ENCODE measurements at places on chromosomes 1 and 21.

GRCh38 chr1:237774246-237774645 is 116.5 kb downstream of the ZP4 start:
- DNase-seq, result no peak

DNA sequence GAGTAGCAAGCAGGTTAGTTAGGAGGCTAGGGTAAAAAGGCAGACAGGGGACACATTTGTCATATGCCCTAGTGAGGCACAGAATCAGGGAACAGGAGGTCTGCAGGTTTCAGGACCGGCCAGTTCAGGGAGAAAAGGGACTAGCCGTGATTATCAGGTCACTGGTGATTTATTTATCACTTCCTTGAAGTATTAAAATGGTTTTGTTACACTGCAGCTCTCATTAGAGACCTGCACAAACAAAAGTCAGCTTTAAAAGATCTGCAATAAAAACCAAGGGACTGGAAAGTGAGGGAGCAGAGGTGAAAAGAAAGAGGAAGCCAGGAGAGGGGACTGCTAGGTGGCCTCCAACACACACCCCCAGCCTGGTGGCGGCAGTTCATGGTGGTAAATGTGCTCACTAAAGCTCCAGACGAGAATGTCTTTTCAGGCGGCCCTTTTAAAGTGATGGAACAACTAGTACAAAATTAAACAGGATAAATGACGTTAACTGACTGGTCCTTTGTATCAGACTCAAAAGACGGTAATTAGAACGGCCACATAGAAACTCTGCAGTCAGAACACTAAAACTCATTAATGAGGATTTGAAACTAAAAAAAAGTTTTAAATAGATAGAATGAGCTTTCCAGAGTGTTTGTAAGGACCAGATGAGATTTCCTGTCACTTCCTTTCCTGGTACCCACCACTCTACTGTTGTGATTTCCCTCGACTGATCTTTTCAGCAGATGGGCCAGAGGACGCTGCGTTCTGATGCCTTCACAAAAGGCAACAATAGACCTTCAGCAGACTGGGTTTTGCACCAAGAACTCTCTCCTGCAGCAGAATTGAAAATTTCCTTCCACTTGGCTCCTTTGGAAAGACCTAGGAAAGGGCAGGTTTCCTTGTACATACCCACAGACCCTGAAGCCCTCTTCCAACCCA is 136.8 kb downstream of the NTPCR start:
- DNase-seq, result no peak

DNA sequence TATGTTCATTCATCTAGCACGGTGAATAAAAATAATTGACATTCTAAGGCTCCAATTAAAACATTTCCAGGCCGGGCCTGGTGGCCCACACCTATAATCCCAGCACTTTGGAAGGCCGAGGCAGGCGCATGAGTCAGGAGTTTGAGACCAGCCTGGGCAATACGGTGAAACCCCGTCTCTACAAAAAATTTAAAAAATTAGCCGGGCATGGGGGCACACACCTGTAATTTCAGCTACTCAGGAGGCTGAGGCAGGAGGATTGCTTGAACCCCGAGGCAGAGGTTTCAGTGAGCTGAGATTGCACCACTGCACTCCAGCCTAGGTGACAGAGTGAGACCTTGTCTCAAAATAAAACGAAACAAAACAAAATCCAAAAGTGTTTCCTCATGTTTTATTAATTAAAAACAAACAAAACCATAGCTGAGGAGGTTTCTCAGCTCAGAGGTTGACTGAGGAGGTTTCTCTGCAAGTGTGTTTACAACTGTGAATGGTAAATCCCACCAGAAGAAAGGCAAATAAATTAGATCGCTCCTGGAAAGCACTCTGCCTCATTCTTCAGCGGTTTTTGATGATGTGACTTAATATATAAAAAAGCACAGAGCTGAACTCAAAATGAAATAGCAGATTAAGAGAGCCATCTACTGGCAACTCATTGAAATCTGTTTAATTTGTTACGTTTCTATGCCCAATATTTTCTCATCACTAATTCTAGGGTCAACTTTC is 37.7 kb upstream of the ATG4C start:
- DNase-seq, result no peak

DNA sequence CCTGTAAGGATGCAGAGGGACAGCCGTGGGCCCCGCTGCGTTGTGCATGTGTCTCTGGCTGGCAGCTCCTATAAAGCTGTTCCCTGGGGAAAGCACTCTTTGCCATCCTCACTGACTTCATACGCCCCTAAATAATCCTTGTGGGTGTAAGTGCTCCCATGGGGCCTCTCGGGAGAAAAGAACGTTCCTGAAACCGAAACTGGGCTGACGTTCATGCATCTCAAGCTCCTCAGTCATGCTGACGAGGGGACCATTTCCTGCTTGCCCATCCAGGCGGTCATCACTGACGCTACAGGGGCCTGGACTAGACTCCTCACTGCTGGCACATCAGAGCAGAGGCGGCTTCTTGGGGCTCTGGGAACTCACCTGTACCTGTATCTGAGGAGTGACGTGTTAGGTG is 73.1 kb upstream of the USP24 start:
- DNase-seq, result no peak

DNA sequence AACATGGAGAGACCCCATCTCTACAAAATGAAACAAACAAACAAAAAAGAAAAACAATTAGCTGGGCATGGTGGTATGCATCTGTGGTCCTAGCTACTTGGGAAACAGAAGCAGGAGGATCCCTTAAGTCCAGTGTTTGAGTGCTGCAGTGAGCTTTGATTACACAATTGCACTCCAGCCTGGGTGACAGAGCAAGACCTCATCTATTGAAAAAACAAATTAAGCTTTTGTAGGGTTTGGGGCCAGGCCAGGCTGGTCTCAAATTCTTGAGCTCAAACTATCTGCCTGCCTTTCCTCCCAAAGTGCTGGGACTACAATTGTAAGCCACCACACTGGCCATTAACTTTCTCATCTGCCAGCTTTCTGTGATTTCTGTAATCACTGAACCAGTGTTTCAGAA is 27.2 kb downstream of the NIPAL3 start:
- no peak for DNase-seq
